ENCODE measurements at places on chromosomes 11 and 22. TPM values are rescaled to one million over a fixed set of nuclear protein-coding genes. Genes with fewer than 3 reads are reported as not detected.
A peak's percentile ranks its signal among the peaks of the same experiment; 100 is the strongest.

DNA sequence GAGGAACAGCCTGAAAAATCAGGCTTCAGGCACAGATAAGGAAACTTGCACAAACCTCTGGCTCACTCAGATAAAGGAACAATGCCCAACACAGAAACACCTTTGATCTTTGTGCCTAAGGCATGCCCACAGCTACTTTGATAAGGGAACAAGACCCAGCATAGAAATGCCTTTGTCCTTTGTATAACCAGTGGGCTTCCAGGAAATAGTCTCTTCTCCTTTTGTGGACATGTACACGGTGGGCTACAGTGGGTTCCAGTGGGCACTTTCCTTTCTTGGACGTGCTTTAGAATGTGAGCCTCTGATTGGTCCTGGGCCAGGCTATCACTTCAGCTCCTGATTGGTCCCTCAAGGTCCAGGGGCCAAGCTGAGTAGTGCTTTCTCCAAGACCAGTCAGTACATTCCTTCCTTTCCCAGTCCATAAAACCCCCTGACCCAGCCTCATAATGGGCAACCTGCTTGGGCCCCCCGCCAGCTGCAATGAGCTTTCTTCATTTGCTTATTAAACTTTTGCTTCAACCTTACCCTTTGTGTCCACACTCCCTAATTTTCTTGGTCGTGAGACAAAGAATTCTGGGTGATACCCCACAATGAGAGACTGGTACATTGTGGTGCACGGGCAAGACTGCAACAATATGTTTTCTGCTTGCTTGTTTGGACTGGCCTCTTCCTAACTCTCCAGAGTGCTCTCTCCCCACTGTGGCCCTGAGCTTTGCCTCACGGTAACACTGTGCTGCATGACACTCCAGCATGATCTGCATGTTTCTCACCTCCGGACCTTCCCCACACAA, 1.7 kb upstream of the CABIN1 start:
- no peak for DNase-seq

The SCUBE2 gene
- total RNA-seq = 8.8 TPM

- no peak for DNase-seq
These were observed 5.5 kb downstream of the CCDC188 start for GRCh38 chr22:20145206-20145831.

- DNase-seq = peak; percentile 33
These were observed at the start of gene TRPC6 for GRCh38 chr11:101583251-101584128. Gene TRPC6, minus strand, starts transcription at chr11:101584007. Its CDS starts 504 bp downstream, at chr11:101583503.

The SCGB1D2 gene
- total RNA-seq = not detected

- no peak for DNase-seq
These were observed 51.7 kb downstream of the FLI1 start for GRCh38 chr11:128745311-128746136.

DNA sequence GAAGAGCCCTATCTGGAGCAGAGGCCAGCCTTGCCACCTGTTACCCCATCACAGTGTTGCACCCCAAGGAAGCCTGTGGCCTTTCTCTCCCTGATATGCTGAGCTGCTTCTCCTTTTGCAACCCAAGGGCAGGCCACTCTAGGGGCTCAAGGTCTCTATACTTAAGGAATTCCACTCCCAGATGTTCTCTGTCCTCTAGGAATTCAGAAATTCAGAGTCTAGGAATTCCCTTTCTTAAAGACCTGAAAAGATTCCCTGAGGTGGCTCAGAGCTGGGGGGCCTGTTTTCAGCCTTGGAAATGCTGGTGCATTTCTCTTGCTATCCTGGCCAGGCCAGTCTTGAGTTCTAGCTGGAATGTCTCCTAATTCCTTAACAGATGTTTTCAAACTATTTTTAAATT, 68.0 kb upstream of the OLFML1 start:
- DNase-seq = no peak

The TMEM191B gene
- not detected for total RNA-seq

DNA sequence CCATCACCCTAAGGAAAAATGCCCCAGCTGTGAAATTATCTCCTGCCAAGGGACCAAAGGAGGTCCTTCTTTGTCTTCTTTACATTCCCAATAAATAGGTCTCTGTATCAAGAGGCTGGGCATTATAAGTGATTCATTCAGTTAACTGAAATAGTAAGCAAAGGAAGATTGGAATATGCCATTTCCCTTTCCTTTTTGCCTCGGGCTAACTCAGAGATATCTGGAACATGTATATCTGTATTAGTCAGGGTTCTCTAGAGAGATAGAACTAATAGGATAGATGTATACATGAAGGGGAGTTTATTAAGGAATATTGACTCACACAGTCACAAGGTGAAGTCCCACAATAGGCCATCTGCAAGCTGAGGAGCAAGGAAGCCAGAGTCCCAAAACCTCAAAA, 15.3 kb upstream of the CWF19L2 start:
- DNase-seq = no peak

The KBTBD3 gene
- 9.4 TPM for total RNA-seq

The ARL14EP gene
- 90.2 TPM for total RNA-seq

DNA sequence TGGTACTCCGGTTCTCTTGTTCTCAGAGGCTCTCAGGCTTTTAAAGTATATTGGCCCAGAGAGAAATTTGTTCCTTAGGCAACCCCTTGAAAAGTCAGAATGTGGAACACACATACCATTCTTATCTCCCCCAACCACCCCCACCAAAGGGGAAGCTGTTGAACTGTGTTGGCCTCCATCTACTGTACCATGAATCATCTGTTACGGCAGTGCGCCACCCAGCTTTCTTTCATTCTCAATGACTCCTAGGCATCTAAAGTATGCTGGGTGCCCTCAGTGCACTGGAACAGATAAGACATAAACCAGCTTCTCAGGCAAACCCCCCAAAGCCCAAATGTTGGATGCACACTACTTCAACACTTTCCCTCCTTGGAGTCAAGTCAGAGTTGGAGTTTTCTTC, 696.2 kb upstream of the TENM4 start:
- no peak for DNase-seq

DNA sequence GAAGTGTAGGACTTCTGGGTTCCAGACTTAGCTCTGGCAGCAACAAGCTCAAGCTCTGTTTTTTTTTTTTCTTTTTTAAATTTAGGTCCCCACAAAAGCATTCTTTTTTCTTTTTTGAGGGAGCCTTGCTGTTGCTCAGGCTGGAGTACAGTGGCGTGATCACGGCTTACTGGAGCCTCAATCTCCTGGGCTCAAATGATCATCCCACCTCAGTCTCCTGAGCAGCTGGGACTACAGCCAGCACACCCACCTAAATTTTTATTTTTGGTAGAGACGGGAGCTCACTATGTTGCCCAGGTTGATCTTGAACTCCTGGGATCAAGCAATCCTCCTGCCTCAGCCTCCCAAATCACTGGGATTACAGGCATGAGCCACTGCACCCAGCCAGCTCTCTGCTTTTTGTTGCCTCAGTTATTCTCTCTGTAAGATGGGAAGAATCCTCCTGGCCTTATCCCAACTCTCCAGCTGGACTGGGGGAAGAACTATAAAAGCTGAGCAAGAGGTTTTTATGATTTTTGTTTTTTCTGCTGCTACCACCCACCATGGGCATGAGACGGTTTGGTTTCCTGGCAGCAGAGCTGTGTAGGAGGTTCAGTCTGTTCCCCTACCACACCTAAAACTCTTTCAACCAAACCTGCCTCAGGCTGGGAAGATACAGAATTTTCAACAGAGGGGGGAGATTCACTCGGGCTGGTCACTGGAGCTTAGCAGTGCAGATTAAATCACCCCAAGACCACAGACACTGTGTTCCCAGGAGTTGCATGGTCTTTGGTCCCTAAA, 11.6 kb upstream of the MTFP1 start:
- DNase-seq = no peak

The DNAJB13 gene
- 4.6 TPM for total RNA-seq

DNA sequence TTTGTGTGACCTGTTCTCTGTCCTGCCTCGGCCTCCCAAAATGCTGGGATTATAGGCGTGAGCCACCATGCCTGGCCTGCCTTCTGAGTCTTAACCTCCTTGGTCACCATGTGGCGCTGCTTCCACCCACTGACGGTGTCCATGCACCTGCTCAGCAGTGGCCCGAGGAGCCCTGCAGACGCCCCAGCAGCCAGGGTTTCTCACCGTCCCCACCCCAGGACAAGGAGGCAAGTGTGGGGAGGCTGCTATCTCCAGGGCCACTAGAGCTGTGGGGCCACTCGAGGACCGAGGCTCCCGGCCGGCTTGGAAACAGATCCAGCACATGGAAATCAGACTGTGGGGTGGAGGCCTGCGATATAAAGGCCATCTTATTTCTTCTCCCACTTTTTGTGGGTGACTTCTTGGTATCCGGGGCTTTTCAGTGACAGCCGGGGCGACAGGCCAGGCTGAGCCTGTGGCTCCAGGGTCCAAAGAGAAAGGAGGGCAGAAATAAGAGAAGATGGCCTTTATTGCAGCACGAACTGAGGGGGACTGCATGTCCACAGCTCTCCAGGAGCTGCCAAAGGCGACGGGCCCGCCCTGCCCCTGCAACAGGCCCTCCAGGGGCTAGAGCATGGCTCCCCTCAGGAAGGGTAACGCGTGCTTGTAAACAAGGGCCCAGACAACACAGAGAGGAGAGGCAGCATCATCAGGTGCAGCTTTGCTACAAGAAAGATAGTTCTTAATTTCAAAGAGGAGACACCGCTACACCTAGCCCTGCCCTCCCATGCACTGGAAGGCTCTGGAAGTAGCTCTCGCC, 15.0 kb downstream of the TSPO start:
- no peak for DNase-seq

The ZNF214 gene
- total RNA-seq = 2.9 TPM

The SLC35F2 gene
- 5.9 TPM for total RNA-seq

GRCh38 chr22:27391092-27391770, 410.3 kb downstream of the MN1 start:
- peak; percentile 79 for DNase-seq

GRCh38 chr22:23901600-23901999, 7.4 kb downstream of the MIF start:
- DNase-seq = no peak

The RBMXL2 gene
- not detected for total RNA-seq

DNA sequence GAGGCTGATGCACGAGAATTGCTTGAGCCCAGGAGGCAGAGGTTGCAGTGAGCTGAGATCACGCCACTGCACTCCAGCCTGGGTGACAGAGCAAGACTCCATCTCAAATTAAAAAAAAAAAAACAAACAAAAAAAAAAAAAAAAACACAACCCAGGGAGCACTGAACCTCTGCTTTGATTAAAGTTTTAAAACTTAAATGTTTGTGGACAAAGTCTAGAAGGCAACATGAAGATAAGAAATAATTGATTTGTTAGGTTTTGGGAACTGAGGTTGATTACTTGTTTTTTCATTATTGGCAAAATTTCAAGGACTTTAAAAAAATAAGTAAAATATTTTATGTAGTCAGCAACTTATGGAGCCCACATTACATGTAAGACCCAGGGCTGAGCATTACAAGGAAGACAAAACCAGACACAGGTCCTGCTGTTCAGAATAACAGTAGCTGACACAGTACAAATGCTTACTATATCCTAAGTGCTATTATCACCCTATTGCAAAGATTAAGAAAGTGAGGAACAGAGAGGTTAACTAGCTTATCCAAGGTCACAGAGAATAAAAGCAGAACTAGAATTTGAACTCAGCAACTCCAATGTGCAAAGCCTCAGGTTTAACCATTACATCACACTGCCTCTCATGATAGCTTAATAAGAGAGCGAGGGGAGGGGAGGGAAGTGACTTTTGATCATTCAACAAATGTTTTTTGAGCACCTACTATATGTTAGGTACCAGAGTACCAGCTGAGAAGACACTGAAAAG, 2.3 kb upstream of the CRY2 start:
- DNase-seq = no peak

DNA sequence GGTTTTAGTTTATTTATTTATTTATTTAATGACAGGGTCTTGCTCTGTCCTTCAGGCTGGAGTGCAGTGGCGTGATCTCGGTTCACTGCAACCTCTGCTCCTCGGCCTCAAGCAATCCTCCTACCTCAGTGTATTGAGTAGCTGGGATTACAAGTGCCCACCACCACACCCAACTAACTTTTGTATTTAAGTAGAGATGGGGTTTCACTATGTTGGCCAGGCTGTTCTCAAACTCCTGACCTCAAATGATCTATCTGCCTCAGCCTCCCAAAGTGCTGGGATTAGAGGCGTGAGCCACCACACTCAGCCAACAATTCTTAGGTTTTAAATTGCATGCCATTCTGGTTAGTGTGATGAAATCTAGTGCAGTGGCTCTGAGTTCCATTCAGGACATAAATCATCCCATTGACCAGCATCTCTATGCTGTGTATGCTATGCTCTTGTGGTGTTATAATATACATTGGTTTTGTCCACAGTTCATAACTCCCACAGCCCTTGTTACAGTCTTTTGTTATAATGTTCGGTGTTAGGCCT, 28.5 kb downstream of the ZNF280B start:
- DNase-seq = no peak

DNA sequence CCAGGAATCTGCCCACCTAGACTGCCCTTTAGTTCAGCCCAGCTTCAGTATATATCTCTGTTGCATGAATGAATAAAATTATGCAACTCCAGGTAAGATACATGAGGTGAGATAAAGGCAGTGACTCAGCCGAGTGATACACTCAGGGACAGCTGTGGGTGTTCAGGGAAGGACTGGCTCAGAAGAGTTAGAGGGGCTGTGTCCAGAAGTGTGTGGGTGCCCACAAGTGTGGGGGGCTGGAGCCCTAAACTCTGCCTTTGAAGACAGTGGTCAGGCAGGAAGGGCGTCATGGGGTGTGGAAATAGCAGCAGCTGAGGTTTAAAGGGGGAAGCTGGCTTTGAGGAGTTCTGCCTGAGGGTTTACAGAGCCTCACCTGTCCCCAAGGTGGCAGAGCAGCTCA, 8.3 kb downstream of the FTH1 start:
- no peak for DNase-seq

DNA sequence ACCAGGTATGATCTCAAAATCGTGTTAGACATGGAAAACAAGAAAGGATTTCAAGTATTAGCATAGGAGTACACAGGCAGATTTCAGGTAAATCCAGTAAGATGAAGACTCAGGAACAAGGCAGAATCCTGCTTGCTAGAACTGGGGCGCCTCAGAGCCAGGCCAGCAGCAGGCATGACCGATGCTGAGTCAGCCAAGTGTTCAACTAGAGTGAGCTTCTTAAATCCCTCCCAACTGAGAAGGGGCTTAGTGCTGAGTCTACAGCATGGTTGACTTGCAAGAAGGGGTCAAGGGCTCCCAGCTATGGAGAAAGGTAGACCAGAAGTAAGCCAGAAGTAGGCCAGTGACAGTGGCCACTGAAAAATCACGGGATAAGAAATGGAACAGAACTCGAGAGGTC, 12.4 kb downstream of the GRAP2 start:
- no peak for DNase-seq

DNA sequence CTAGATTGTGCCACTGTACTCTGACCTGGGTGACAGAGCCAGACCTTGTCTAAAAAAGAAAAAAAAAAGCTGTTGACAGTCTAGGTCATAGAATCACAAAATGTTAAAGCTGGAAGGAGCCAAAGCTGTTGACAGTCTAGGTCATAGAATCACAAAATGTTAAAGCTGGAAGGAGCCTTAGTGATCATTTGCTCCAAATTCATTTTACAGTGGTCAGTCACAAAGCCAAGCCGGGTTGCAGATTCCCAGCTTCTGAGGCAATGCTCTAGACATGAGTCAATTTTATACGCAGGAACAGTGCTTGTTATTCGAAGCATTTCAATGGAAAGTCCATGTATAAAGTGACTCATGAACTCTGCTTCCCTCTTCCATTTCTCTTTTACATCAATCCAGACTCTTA, 47.4 kb downstream of the SYT13 start:
- no peak for DNase-seq
